Mesenteric fat pad (tissue), 1 donor: ENCODE measurements at places on chromosomes 5 and 9. TPM values are rescaled to one million over a fixed set of nuclear protein-coding genes. Genes with fewer than 3 reads are reported as not detected.

GRCh38 chr9:27717991-27718390, 144.7 kb upstream of the C9orf72 start:
- no peak for DNase-seq

DNA sequence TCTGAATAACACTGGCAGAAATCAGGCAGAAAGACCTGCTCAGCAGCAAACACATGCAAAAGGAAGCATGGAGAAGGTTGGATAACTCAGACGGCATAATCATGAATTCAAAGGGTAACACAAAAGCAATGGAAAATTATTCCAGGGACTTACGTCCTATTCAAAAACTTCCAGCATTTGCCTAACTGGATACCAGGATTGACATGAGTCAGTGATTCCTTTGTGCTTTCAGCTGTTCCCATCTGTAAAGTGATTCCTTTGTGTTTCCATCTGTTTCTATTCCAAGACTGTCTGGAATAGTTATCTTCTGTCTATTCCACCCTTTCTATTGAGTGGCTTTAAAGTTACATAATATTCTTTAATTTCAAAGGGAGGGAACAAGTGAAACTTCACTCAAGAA, 1361.7 kb upstream of the CDH9 start:
- no peak for DNase-seq

DNA sequence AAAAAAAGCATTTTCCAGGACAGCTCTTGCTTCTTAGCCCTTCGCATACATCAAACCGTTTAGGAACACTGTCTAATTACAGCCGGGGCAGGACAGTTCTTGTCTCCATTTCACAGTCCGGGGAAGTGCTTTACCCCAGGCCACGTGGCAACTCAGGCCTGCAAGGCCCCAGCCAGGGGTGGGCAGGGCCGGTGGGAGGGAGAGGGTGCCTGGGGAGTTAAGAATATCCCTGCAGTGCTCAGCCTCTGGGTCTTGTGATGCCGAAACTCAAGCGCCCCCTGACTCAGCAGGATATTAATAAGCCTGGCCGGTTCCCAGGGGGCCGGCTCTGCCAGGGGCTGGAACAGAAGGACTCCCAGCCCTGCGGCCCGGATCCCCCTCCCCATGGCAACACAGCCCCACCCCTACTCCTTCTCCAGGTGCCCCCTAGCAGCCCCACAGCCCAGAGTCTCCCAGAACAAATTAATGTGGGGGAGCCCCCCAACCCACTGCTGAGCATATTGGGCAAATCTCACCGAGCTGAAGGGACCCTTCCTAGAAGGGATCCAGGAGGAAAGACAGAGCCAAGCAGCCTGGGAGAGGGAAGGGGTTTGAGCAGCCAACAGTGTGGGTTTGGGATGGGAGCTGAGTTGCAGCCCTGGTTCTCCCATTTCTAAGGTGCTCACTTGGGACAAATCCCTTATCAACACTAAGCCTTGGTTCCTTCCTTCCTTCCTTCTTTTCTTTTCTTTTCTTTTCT, 45.3 kb downstream of the PLPP7 start:
- no peak for DNase-seq

The CDO1 gene
- 60.8 TPM for total RNA-seq

The ELP1 gene
- 14.5 TPM for total RNA-seq

The C9 gene
- not detected for total RNA-seq

- no peak for DNase-seq
These were observed 183.5 kb downstream of the GAS1 start for GRCh38 chr9:86763791-86764190.

The SLC36A2 gene
- not detected for total RNA-seq
